ENCODE measurements at places on chromosomes 6 and 20.

GRCh38 chr20:53529658-53530057 lies 64.0 kb downstream of the ZNF217 start:
- no peak for DNase-seq

GRCh38 chr20:43955062-43955749 lies 40.6 kb downstream of the TOX2 start:
- no peak for DNase-seq

DNA sequence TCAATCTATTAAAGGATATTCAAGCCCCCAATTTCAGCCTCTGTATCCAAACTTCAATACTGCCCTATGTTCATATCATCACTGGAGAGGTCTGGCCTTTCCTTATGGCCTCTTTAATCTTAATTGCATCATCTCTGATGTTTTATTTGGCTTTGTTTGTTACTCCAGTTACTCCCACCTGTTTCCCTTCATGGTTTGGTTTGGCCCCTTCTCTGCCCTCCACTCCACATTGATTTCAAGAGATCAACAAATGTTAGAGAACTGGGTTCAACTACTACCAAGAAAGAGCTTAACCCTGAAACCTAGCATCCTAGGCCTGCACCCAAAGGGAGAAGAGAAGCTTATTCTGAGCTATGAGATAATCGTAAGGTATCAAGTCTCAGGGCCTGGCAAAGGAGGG lies 221.6 kb downstream of the LAMA2 start:
- DNase-seq = no peak

- no peak for DNase-seq
Observed at GRCh38 chr6:130840050-130840449, 12.8 kb downstream of the SMLR1 start.

- no peak for DNase-seq
Observed at GRCh38 chr6:15389765-15390723, 144.2 kb downstream of the JARID2 start.
